T47D (cell line): ENCODE measurements at places on chromosomes 6 and 20.

GRCh38 chr20:35395728-35396127 lies 16.0 kb downstream of the UQCC1 start:
- no peak for DNase-seq

- DNase-seq: no peak
Observed at GRCh38 chr6:43884652-43885022, 114.6 kb downstream of the VEGFA start.

- DNase-seq: no peak
Observed at GRCh38 chr6:121555201-121555600, 119.8 kb downstream of the GJA1 start.

DNA sequence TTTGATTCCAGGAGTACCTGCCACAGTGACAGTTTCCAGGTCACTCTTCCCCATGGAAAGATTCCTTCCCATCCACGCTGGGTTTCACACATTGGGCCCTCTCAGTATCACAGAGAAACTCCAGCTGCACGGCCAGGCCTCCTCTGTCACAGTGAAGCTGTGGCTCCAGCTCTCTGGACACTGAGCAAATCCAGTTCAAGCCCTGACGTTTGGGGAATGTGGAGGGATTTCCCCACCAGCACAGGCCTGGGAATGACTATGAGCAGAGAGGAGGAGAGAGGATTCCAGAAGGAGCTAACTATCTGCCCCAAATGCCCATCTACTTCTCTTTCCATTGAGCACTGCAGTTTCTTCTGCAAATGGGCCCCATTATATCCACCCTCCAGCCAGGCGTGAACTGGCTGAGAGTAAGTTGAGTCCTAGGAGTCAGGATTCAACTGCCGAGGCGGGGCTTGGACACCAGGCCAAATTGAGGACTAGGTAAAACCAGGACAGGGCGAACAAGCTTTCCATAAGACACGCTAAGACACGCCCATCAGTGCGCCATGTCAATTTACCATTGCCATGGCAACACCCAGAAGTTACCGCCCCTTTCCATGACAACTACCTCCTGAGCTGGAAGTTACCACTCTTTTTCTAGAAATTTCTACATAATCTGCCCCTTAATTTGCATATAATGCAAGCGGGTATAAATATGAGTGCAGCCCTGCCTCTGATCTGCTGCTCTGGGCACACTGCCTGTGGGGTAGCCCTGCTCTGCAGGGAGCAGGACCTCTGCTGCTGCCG lies 9.2 kb upstream of the BNIP5 start:
- peak; percentile 30 for DNase-seq
